Activated T-cell treated with anti-CD3 and anti-CD28 coated beads for 1 hour (primary cell): ENCODE measurements at places on chromosomes 7 and 10.
A peak's percentile ranks its signal among the peaks of the same experiment; 100 is the strongest.

- no peak for DNase-seq
Observed at GRCh38 chr7:5470167-5470532, 46.5 kb upstream of the TNRC18 start.

DNA sequence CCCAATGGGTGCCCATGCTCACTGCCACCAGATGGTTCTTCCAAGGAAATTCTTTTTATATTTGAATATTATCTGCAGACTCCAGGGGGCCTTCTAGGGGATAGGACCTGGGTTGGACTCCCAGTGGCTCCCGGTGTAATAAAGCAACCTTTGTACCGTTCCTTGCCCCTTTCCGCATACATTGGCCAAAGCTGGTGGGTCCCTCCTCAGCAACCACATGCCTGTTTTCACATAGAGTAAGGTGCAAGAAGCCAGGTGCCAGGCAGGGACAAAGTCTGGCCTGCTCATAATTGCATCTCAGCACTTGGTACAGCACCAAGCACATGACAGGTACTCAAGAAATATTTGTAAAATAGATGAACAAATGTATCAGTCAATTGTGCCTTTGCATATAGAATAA, 46.4 kb upstream of the PPP1R3C start:
- no peak for DNase-seq

DNA sequence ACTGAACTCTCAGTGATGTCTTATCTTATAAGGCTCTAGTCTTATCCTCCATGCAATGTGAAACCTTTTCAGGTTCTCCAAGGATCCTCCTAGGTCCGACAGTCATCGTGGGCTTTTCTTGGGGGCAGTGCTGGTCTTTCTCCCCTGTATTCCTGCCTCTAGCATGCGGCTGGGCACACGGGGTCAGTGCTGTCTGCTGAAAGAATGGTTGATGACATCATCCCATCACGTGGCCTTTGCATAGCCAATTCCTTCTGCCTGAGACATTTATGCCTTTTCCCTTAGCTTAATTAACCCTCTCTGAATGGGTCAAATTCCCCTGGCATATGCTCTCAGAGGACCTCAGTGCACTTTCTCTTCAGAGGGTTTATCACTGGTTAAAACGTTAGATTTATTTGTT, 27.0 kb upstream of the KCNK18 start:
- no peak for DNase-seq

DNA sequence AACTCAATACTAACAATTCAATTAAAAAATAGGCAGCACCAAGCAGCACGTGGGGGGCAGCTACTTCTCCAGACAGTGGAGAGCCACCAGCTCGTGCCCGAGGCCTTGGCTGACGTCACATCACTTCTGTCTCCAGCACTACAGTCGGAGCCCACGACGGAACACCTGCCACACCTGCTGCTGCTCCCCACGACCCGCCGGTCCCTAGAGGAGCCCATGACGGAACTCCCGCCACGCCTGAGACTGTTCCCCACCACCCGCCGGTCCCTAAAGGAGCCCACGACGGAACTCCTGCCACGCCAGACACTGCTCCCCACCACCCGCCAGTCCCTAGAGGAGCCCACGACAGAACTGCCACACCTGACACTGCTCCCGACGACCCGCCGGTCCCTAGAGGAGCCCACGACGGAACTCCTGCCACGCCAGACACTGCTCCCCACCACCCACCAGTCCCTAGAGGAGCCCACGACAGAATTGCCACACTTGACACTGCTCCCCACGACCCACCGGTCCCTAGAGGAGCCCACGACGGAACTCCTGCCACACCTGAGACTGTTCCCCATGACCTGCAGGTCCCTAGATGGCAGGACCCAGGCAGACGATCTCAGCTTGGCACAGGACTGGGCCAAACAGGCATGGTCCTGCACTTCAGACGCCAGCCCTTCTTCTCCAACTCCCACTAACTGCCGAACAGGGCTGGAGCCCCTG, 258.0 kb downstream of the ELFN1 start:
- no peak for DNase-seq

GRCh38 chr10:49601857-49602256, 8.3 kb upstream of the SLC18A3 start:
- no peak for DNase-seq

DNA sequence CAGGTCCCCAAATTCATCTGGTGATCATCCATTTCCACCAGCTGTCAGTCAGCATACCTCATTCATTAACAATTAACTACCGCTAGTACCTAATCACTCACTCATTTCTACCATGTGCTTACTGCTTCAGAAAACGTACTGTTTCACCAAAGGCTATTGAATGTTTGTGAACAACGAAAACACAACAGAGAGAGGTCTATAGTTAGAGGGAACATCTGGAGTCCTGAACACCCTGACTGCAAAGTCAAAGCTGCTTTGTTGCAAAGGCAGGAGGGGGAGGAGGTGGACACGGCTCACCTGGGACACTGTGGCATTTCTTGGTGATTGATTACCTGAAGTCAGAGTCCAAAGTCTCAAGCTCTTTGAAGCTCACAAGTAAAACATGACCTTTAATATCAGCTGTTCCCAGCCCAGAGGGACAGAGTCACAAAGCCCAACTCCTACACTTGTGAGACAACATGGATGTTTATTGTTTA, 342.3 kb upstream of the ADARB2 start:
- no peak for DNase-seq

GRCh38 chr7:54563329-54563916, 21.2 kb downstream of the VSTM2A start:
- DNase-seq: no peak

GRCh38 chr10:112548535-112549276, 101.7 kb downstream of the VTI1A start:
- DNase-seq: no peak

- DNase-seq: peak; percentile 28
Observed at GRCh38 chr7:130486114-130486953, 5.6 kb upstream of the MEST start.

DNA sequence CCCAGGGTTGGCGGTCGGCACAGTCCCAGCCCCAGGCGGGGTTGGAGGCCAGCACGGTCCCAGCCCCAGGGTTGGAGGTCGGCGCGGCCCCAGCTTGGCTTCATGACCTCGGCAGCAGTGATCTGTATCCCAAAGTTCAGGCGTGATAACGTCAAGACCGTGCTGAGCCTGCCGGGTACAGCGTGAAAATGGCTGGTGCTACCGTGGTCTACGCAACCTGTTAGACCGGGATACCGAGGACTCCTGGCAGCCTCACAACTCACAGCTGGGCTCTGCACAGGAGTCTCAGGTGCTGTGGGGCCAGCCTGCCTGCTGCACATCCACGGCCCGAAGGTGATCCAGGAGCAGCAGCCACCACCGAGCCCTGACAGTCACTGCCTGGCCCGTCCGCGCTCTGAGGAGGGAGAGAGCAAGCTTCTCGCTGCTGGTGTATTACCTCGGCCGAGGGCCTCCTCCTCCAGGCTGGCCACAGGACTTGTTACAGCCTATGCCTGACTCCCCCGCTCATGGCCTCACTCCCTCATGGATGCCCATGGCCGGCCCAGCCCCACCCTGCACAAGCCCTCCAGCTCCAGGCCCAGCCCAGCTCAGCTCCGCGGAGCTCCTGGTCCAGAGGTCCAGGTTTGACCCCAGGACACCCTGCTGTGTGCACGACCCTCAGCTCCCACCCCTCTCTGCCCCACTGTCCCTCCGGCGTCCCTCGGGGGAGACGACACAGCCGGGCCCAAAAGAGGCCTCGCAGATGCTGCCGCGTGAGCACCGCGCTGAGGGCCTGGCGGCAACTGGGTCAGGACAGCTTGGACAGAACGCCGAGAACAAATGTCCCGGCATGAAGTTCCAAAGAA, 156.0 kb downstream of the ELFN1 start:
- no peak for DNase-seq

DNA sequence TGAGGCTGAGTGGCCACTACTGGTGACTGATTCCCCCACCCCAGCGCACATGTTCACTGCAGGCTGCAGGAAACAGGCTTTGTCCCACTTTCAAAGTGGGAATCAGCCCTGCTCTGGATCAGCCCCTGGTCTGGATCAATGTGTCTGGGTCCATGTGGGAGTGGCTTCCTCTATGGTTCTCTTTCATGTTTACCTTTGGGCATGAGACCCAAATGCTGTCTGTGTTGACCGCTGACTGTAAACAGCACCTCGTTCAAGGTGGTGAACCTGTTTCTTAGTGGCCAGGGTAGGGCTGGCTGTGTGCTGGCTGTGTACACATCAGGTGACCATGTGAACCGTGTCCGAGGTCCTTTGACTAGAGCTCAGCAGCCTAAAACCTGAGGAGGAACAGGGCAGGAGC, 121.8 kb downstream of the CAMK1D start:
- DNase-seq: no peak

GRCh38 chr10:108411206-108411605, 1246.7 kb upstream of the SORCS1 start:
- DNase-seq: no peak

DNA sequence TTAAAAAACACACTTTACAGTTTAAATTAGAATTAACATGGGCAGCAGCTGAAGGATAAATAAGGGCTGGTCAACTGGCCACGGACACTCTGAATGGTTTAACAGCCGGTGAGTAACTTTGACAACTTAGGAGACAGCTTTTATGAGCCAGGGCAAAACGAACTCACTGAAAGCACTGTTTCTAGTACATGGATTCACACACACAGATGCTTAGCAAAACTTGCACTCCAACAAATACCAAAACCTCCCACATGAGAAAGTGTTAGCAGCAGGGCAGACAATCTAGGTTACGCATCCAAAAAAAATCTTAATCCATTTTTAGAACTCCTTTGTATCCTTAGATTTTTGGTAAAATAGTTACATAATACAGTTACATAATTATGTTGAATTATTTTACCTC, 486.4 kb downstream of the PHTF2 start:
- DNase-seq: no peak

GRCh38 chr10:98086837-98087708, 47.4 kb upstream of the R3HCC1L start:
- no peak for DNase-seq

- DNase-seq: no peak
Observed at GRCh38 chr10:78309536-78310237, 276.0 kb downstream of the RPS24 start.

- DNase-seq: no peak
Observed at GRCh38 chr10:14674376-14675050, 100.2 kb downstream of the FAM107B start.

- DNase-seq: no peak
Observed at GRCh38 chr7:36571190-36571560, 153.1 kb downstream of the AOAH start.

GRCh38 chr10:14240253-14241189, 90.2 kb downstream of the FRMD4A start:
- no peak for DNase-seq

- no peak for DNase-seq
Observed at GRCh38 chr10:88077977-88078376, 214.6 kb downstream of the PTEN start.

DNA sequence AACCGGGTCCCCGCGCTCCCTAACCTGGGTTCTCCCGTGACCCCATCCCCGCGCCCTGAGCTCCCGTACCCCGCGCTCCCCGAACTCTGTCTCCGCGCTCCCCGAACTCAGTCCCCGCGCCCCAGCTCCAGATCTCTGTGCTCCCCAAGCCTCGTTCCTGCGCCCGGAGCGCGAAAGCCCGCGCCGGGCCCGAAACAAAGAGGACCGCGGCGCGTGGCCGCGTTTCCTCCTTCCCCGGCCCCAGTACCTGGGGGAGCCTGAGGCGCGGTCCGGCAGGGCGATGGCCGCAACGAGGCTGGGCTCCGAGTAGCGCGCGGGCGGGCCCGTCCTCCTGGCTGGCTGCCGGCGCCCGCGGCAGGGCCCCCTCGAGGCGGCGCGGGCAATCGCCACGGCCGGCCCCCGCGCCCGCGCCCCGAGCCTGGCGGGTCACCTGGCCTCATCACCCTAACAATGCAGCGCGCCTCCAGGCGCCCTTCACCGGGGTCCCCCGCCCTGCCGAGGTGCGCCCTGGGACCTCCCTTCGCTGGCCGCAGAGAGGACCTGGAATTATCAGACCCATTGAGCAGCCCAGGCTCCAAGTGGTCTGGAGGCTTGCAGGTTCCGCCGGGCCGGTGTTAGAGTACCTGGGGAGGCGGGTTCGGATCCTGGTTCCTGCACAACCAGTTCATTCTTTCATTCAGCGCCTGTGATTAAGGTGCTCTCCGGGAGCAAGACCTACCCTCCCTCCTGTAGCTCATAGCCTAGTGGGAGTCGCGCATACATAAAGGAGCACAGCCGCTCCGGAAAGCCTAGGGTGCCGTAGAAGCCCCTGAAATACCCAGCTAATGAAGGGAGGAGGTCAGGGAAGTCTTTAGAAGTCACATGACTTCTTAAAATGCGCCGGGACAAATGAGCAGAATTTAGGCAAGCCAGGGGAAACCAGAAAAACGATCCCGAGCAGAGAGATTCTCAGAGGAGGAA, at the start of gene TNS3:
Gene TNS3, minus strand, starts transcription at position 308 of the 960 bp plus-strand sequence. CDS start 142,475 bp downstream, outside the sequence.
- DNase-seq: no peak

DNA sequence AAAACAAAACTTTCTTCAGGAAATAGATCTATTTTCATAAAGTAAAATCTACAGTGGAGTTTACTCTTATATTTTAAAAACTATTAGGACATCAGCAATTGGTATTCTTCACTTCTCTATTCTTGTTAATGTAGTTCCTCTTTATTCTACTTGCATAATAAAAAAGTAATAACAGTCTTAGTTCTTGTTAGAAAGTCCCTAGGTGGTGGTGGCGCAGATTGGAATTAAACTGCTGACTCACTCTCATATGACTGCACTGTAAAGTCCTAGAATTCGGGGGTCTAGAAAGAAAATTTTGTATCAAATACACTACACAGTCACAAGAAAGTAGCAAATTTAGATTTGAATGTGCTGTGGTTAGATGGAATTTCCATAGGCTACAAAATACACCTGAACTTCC, 44.6 kb upstream of the TES start:
- DNase-seq: no peak

DNA sequence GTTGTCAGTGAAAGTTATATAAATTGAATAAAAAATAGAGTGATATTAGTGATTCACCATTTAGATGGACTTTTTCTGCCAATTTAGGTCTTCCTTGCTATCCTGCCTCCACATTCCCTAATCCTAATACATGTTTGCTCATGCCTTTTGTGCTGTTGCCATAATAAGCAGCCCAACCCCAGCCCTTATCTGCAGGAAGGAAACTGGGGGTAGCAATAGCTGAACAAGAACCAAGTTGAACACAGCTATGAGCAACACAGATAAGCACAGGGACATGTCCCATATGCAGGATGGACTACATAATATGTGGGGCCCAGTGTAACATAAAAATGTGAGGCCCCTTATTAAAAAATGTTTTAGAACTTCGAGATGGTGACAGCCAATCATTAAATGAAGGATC, 91.2 kb upstream of the AHR start:
- DNase-seq: no peak

- no peak for DNase-seq
Observed at GRCh38 chr10:125882596-125882995, 1.5 kb upstream of the DHX32 start.

GRCh38 chr7:7146837-7147236, 35.5 kb upstream of the C1GALT1 start:
- no peak for DNase-seq

DNA sequence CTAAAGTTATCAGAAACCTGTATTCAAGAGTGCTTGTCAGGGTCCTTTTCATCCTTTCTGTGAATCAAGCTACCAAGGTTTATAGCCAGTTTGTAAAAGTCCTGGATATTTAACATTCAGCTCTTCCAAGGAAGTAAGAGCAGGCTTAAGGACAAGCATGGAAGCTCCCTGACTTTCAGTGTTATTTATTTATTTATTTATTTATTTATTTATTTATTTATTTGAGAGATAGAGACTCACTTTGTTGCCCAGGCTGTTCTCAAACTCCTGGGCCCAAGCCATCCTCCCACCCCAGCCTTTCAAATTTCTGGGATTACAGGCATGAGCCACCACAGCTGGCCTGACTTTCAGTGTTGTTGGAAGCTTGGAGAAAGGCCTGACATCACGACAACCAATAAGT, 44.4 kb upstream of the RELN start:
- no peak for DNase-seq

- DNase-seq: no peak
Observed at GRCh38 chr10:20839141-20839540, 58.0 kb downstream of the NEBL start.
